ENCODE measurements at places on chromosomes 16 and 17. TPM values are rescaled to one million over a fixed set of nuclear protein-coding genes. Genes with fewer than 3 reads are reported as not detected.

DNA sequence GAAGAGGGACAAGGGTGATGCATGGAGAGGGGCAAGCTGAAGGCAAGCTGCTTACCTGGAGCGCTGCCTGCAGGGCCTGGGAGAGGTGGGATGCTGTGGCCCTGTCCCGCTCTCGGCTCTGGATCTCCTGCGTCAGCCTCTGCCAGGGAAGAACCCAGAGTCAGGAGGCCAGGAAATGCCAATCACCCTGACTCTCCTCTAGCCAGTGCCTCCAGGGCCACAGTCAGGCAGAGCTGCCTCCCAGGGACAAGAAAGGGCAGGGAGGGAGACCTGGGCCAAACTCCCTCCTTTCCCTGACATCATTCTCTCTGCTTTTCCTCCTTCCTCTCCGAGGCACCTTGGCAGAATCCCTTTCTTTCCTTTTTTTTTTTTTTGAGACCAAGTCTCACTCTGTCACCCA lies 11.3 kb downstream of the CDK3 start:
- DNase-seq, result no peak

The CPHXL2 gene
- total RNA-seq, result not detected

The KRT40 gene
- total RNA-seq, result not detected

The KCNJ18 gene
- not detected for total RNA-seq

The KRT222 gene
- not detected for total RNA-seq

DNA sequence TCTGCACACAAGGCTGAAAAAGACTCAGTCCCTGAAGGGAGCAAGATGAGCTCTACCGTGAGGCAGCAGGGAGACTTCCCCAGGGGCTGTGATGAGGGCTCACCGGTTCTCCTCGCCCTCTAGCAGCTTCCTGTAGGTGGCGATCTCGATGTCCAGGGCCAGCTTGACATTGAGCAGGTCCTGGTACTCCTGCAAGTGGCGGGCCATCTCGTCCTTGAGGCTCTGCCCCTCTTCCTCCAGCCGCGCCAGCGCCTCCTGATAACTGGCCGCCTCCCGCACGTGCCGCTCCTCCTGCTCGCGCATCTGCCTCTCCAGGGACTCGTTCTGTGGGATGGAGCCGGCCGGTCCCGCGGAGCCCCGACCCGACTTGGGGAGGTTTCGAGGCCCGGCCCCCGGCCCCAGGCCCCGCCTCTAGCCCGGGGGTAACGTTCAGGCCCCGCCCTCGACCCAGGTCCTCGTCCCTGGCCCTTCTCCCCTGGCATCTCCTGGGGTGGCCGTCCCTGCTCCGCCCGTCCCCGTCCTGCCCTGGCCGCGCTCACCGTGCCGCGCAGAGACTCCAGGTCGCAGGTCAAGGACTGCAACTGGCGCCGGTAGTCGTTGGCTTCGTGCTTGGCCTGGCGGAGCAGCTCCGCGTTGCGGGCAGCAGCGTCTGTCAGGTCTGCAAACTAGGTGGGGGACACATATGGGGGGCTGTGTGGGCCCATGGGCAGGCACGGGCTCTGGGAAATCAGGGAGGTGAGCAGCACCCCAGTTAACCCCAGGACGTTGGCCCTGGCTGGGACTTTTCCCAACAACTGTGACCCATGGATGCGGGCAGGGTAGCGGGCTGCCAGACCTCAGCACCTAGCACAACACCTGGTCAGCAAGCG lies 3.9 kb downstream of the GFAP start:
- DNase-seq, result peak; percentile 54

DNA sequence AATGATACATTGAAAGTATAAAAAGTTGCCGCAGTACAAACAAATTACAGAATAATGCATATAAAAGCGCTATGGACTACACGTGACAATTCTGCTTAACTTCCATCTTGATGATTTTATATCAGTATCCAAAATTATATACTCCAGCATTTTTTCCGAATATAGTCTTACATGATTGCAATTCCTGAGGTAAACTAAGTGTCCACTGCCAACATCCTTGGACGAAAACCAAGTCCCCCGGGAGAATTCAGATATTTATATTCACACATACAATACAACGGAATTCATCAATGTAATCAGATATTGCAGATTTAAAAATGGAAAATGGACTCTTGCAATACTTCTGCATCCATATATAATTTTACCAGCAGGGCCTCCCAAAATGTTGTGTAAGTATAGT lies 8.9 kb upstream of the MYH11 start:
- no peak for DNase-seq

DNA sequence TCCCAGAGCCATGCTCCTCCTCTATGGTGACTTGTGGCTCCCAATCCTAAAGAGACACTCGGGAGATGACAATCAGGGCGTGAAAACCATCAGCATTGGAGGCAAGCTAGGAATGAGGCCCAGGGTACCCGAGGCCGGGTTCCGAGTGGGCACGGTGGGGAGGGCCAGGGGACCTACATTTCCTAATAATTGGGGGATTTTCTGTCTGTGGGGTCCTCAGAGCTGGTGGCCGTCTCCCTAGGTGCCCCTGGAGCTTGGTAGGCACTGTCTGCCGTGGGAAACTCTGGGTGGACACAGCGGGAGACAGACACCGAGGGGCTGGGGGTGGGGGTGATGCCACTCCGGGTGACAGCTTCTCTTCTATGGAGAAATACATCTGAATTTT lies 312.5 kb upstream of the TNRC6C start:
- no peak for DNase-seq

The DPEP3 gene
- total RNA-seq, result 0.19 TPM

The ATP6V0A1 gene
- 25.5 TPM for total RNA-seq

The SLC35G6 gene
- not detected for total RNA-seq

DNA sequence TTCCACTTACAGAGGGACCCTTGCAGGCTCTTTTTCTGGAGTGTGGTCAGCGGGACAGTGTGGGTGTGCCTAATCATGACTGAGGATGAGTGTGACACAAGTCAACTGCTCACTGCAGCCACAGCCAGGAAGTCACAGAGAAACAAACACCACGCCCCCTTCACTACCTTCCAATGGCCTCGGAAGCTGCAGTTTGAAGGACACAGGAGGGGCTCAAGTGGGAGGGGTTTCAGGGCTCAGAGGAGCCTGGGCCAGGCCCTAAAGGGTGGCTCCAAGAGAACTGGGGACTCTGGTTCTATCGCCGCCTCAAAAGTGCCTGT lies 116.2 kb upstream of the SDK2 start:
- no peak for DNase-seq

- no peak for DNase-seq
Observed at GRCh38 chr17:58028578-58028977, 21.5 kb upstream of the SRSF1 start.

DNA sequence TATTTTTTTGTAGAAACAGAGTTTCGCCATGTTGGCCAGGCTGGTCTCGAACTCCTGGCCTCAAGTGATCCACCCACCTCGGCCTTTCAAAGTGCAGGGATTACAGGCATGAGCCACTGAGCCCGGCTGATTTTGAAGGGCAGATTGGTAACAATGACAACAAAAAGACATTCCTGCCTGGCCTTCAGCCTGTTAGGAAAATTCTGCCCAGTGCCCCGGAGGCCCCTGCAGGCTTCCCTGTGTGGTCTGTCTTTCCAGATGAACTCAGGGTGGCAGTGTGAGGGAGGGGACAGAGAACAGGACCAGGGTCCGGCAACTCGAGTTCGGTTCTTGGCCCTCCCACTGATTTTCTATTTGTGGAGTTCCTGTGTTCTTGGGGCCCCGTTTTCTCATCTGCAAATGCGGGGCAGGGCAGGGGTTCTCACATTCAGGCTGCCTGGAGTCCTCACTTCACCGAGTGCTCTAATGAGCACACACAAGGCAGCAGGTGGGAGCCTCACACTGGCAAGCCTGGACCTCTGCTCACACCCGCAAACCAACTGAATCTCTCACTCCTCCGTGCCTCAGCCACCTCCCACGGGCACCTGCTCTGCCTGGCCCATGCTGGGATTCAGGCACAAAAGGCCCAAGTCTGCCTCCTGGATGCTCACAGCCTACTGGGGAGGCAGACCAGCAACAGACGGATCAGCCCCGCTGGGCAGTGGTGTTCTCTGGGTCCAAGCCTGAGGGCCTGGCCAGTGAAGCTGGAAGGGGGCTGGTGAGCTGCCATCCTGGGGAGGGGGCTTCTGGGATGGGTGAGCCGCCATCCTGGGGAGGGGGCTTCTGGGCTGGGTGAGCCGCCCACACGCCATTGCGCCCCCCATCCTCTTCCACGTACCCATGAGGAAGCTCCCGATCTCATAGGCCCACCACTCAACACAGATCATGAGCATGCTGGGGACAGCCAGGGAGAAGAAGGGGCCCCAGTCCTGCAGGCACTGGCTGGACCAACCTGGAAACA lies 10.3 kb downstream of the SLC47A2 start:
- DNase-seq, result no peak

GRCh38 chr17:44174427-44174826 lies 3.9 kb downstream of the ASB16 start:
- no peak for DNase-seq

GRCh38 chr16:17622366-17622765 lies 151.6 kb upstream of the XYLT1 start:
- no peak for DNase-seq

The NPIPA3 gene
- total RNA-seq, result 1.8 TPM

GRCh38 chr17:76327696-76328095 lies 19.6 kb upstream of the QRICH2 start:
- no peak for DNase-seq

DNA sequence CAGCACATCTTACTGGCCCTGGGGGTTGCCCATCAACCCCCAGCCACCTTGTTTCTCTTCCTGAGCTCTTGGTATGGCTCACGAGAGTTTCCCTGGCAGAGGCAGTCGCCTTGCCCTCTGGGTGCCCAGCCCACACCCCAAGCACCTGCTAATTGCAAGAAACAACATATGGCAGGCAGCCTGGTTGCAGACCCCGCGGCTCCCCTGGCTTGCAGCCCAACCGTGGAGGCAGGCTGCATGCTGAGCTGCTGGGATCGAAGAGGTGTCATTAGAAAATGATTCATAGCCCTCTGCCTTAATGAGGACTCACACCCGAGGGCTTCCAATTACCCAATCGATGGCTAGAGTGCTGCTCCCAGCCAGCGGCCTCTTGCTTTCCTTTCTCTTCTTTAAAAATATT lies 115.7 kb downstream of the TMEM114 start:
- DNase-seq, result no peak

The CCL7 gene
- not detected for total RNA-seq

DNA sequence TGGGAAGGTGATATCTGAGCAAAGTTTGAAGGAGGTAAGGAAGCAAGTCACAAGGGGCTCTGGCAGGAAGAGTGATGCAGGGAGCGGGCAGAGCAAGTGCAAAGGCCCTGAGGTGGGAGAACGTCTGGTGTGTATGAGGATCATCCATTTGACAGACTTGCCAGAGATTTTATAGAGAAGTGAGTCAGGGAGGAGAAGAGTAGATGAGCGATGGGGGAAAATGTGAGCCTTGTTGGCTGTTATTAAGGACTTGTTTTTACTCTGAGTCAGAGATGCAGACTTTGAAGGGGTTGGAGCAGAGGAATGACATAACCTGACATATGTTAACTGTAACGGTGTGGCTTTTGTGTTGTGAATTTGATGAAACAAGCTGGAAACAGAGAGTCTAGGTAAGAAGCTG lies 3.5 kb upstream of the CLEC10A start:
- no peak for DNase-seq

DNA sequence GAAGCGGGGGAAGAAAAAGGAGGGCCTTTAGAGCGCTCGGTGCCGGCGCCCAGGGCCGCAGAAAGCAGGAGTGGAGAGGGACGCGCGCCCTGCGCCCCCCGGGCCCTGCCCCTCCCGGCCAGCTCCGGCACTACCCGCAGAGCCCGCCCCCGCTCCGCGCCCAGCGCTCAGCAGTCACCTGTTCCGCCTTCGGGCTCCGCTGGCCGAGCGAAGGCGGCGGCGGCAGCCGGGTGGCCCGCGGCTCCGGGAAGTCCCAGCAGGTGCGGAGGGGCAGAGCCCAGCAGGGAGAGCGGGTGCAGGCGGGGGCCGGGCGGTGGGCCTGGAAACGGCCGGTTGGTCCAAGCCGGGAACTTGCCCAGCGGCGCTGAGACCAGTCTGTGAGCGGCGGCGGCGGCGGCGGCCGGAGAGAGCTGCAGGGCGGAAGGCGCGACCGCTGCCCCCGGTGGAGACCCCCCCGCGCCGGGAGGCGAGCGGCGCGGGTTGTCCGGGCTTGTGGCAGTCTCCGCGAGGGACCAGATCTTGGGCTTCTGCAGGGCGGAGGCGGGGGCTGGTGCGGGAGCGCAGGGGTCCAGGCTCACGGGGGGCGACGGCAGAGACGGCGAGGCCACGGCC lies 2.2 kb downstream of the IRX3 start:
- no peak for DNase-seq

DNA sequence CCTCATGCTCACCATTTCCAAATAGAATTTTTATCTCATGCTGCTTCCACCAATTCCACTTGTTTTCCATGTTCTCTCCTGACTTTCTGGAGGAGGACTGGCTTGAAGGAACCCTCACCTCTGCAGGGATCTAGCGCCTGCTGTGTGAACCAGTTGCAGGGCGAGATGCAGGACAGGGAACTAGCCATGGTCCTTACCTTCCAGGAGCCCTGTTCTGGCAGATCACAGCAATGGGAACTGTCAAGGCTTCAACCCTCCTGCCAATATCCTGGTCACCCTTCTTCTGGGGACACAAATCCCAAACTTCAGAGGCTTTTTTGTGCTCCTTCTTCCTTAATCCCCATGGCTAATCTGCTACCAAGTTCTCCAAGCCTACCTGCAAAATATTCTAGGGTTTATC lies 60.4 kb upstream of the MMP2 start:
- DNase-seq, result no peak

The TOB1 gene
- 85.5 TPM for total RNA-seq

- DNase-seq, result peak; percentile 60
Observed at GRCh38 chr16:4404247-4404966, 12.0 kb downstream of the CORO7 start.

The C16orf86 gene
- 2.0 TPM for total RNA-seq

DNA sequence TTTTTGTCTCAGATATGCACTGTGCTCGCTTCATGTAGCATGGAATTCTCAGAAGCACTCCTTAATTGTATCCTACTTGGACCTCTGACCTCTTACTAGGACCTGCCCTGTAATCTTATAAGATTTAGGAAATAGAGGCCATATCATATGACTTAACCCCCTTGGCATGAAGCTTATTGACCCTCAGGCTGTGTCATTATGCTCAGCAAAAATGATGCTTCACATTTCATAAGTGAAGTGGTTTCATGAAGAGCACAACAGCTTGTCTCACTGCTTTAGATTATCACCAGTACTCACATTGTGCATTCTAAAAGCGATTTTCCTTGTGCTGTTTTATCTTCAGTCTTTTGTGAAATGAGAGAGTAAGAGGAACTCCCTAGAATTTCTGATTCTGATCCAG lies 6.4 kb downstream of the PHKB start:
- DNase-seq, result no peak

The BRIP1 gene
- 24.3 TPM for total RNA-seq

The ASPHD1 gene
- 3.8 TPM for total RNA-seq

- DNase-seq, result peak; percentile 82
Observed at GRCh38 chr17:40564883-40565768, at the start of gene CCR7. CCR7 (minus strand) TSS chr17:40565472; CDS start chr17:40565409, 63 bp downstream.

The C16orf96 gene
- 0.05 TPM for total RNA-seq

GRCh38 chr17:42578282-42578869 lies 847 bp upstream of the PSMC3IP start:
- DNase-seq, result peak; percentile 78

GRCh38 chr17:73924114-73924908 lies 279.2 kb upstream of the RPL38 start:
- no peak for DNase-seq
